ENCODE measurements at places on chromosomes 1 and 21.

DNA sequence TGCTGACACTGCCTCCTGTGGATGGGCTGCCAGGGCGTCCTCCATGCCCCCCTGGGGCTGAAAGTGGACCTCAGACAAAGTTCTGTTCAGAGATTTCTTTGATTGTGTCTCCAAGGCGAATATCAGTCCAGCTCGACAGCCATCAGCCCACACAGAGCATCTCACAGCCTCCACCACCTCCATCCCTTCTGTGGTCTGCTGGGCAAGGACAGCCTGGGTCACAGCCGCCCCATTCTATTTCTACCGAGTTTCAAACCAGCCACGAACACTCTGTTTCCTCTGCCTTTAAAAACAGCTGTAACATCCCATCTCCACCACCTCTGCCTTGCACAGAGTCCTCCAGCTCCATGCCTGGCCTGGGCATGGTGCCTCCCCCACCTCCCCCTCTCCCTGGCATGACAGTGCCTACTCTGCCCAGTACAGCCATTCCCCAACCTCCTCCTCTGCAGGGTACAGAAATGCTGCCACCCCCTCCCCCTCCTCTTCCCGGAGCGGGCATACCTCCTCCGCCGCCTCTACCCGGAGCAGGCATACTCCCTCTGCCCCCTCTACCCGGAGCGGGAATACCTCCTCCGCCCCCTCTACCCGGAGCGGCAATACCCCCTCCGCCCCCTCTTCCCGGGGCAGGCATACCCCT, 115.5 kb downstream of the FMN2 start:
- DNase-seq = no peak

DNA sequence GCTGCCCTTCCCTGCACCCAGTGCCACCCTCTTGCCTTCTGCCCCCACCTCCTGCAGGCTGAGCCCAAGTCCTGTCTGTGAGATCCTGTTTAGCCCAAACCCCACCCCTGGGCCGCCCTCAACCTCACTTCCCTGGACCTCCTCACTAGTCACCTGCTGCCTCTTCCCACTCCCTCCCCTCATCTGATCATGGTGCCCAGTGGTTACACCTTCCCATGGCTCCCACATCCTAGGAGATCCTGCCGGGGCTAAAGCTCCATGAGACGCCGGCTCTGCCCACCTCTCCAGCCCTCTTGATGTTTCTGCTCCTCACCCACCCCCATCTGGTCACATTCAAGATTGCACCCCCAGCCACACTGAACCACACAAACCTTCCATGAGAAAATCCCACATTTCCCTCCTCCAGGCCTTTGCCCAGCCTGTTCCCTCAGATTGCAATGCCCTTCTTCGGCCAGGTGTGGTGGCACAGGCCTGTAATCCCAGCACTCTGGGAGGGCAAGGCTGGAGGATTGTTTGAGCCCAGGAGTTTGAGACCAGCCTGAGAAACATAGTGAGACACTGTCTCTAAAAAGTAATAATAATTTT, 17.0 kb downstream of the TTC39A start:
- peak; percentile 34 for DNase-seq

- DNase-seq = no peak
Measured at GRCh38 chr21:46160907-46161632, 5.7 kb upstream of the FTCD start.

GRCh38 chr1:24391882-24392603, 21.5 kb downstream of the STPG1 start:
- DNase-seq = peak; percentile 63

- no peak for DNase-seq
Measured at GRCh38 chr1:1971688-1972087, 31.9 kb downstream of the CFAP74 start.

- DNase-seq = peak; percentile 60
Measured at GRCh38 chr1:42777852-42778251, 6.9 kb upstream of the TMEM269 start.

DNA sequence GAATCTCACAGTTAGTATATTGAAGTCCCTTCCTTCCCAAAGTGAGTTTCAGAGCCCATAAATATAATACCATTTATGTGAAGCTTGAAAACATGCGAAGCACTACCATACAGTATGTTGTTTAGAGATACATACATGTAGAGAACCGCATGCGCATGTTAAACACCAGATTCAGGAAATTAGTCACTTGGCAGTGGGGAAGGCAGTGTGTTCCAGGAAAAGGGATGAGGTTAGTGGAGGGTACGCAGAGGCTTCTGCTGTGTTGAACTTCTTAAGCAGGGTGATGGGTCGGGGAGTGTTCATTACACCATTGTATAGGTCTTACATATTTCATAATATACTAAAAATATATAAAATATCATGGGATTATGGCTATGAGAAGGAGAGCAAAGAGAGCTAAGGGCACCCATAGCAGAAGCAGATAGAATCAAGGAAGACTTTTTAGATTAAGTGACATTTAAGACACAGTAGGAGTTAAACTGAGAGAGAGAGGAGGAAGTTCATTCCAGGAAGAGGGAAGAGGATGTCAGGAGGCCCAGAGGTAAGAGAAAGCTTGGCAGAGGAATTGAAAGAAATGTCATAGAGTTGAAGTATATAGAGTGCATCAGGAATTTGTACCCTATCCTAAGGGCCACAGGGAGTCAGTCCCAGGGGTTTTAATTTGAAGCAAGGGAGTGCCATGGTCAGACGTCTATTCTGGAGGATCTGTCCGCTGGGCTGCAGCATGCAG, 43.5 kb upstream of the SARS1 start:
- no peak for DNase-seq

DNA sequence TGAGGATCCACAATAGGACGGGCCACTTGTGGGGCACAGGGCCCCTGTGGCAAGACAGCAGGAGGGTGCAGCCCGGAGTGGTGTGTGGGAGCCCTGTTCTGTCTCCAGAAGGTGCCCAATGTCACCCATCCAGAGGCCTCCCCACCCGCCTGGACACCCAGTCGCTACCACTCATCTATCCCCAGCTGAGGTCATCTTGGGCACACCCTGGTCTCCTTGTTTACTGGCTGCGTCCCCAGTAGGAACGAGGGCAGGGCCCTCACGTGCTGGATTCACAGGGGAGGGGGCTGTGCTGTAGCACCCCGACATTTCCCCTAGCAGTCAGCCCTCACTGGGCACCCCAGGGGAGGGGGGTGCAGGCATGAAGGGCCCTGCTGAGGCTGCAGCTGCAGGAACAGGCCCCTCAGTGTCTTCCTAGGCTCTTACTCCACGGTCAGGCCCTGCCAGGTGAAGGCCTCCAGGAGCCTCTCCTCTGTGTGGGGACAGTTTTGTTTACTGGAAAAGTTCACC, 2.3 kb upstream of the TNNT2 start:
- DNase-seq = no peak

- no peak for DNase-seq
Measured at GRCh38 chr21:36916718-36917117, 49.8 kb downstream of the HLCS start.

DNA sequence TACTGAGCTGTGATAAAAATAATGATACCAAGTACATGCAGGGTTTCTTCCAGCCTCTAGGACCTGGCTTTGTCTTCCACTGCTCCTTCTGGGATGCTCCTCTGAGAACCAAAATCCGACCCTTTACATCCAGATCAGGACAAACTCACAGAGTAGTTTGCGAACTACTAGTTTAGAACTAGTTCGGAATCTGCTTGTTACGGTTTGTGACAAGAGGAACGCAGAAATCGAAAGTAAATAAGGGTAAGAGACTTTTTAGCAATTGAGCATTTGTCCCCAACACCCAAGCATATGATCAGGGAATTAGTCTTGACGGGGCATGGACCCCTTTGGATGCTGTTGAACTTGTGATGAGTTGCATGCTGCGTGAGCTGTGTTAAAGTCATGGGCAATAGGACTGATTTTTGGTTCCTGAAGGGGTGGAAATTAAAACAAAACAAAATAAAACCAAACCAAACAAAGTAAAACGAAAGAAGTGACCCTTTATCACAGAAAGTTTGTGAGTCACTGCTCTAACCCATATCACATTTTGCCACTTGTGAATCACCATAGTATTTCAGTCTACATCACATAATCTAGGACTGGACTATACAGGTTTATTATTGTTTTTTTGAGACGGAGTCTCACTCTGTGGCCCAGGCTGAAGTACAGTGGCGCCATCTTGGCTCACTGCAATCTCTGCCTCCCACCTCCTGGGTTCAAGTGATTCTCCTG, 35.7 kb upstream of the ERRFI1 start:
- DNase-seq = peak; percentile 55

DNA sequence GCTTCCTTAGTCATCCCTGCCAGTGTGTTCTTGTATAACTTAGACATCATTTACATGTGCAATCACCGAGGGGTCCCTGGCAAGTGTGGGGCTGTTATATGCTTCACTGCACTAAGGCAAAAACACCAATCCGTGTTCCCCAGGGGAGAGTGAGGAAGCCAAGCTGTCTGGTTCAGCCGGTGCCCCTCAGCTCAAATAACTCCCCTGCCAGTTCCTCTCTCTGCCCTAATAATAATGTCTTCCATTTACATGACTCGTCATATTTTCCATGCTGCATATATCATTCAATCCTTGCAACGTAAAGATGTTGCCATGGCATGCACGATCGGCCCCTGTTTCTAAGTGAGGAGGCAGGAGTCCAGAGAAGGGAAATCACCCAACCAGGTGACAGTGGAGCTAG, 24.4 kb upstream of the NDC1 start:
- DNase-seq = no peak

- no peak for DNase-seq
Measured at GRCh38 chr1:52906135-52906603, 15.4 kb downstream of the ECHDC2 start.

GRCh38 chr1:62834400-62834961, 50.5 kb downstream of the ATG4C start:
- DNase-seq = no peak

DNA sequence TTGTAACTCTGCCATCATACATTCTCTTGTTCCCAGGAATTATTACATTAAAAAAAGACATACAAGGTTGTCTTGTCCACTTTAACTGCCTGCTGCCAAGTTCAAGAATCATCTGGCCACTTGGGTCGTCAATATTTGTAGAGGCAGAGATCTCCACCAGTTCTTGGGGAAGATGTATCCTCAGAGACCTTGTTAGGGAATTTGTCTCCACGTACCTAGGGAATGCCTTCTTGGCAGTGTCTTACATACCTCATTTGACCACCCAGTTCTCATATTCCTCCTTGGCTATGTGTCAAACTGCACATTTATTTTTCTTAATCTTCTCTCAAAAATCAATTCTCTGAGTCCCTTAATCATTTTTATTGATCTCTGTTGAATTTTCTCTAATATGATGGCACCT, 266.0 kb downstream of the SPATA17 start:
- no peak for DNase-seq

DNA sequence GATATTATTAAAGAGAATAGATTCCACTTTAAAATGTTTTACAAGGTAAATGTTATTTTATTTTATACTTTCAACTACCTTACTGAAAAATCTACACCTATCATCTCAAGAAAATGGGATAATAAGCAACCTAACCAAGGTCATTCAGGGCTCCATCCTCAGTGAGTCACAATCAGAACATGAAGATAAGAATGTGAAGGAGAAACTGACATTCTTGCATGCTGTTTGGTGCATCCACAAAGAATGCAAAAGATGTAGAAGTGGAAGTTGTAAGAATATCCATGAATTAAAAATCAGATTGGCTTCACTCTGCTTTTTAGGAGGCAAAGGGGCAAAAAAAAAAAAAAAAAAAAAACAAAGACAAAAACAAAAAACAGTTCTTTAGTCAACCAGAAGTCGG, 6.5 kb downstream of the WARS2 start:
- DNase-seq = peak; percentile 64

DNA sequence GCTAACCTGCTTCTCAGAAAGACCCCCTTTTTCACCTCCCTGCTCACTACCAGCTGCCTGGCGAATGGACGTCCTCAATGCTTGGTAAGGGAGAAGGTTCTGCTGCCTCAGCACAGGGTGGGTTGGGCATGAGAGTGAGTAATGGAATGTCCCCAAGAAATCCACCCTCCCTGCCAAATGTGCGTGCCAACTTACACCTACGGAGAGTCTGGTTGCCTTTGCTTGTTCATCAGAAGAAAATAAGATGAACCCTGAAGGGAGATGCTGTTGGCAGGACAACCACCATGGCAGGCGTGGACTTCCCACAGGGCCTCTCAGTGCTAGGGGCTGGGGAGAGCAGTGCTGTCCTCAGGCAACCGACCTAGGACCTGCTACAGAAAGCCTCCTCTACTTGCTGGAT, 106.0 kb downstream of the XCL2 start:
- no peak for DNase-seq

DNA sequence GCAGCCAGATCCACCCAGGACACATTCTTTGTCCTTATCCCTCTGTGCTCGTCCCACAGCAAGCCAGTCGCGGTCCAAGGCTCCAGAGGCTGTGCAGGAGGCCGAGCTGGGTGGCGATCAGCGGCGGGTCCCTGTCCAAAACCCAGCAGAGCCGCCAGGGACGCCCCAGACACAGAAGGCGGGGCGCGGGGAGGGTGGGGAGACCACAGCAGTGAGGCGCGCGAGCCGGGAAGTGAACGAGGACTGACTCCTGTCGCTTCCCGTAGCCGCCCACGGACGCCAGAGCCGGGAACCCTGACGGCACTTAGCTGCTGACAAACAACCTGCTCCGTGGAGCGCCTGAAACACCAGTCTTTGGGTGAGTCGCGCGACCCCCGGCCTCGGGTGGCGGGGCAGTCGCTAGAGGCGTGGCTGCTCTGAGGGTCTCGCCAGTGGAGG, at the start of gene LGALS8:
Gene LGALS8 (plus strand): TSS at position 279 of the 438 bp plus-strand sequence. CDS start 2,089 bp downstream, outside the sequence.
- peak; percentile 90 for DNase-seq

DNA sequence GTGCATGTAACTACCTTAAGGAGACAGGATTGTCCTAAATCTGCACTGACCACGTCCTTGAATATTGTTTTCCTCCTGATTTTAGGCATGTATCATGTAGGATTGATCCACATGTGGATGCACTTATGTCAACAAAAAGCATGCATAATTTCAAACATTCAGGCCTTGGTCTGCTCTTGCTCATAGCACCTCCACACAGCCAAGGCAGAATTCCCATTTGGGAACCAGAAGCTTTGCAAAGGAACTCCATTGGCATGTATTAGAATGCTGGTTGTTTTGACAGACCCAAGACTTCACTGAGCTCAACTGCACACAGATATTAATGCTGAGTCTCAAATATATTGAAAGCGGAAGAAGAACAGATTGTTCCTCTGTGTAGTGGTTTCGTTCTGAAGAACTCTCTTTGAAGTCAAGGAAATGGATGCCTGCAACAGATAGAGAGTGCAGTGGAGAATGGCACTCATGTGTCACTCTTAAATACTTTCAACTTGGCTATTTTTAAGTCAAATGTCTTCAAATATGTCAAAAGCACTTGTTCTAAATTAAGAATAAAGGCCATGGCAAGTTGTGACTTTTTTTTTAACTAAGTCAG, 387.6 kb downstream of the LTN1 start:
- DNase-seq = no peak

- DNase-seq = no peak
Measured at GRCh38 chr1:56531624-56532349, 47.6 kb downstream of the PLPP3 start.

Data from ELR (cell line).